ENCODE measurements at places on chromosomes 13 and 19.

- DNase-seq, result no peak
Observed at GRCh38 chr13:35954207-35954560, 177.0 kb downstream of the DCLK1 start.

DNA sequence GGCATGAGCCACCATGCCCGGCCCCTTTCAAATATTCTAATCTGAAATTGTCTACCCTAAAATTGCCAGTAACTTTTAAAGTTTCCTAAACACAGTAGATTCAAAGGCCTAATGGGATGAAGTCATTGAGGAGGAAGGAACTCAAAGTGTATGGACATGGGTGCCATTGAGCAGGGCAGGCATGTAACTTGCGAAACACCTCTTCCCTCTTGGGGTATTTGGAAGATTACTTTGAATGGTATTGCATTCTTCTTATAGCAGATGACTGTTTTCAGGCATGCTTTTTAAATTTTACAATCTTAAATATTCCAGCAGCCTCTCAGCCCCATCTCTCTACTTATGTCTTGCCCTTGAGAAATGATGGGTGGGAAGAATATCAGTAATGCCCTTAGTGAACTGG, 21.0 kb downstream of the TM9SF2 start:
- no peak for DNase-seq

DNA sequence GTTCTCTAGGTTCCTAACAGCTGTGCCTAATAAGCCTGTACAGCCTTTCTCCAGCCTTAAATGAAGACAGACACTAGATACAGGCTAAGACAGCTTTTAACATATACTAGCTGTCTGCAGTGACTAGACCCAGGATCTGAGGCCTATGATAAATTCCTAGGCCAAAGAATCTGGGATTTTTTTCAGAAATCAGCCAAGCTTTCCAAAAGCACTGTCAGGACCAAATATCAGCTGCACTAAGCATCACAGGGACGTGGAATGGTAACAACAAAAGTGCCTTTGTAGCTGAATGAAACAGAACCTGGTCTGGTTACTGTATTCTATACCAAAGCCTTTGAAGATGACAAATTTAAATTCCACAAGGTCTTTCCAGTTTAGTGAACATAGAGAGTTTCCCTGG, 77.9 kb upstream of the DOCK9 start:
- no peak for DNase-seq

- DNase-seq, result no peak
Observed at GRCh38 chr19:7742575-7742974, 4.8 kb downstream of the CD209 start.

DNA sequence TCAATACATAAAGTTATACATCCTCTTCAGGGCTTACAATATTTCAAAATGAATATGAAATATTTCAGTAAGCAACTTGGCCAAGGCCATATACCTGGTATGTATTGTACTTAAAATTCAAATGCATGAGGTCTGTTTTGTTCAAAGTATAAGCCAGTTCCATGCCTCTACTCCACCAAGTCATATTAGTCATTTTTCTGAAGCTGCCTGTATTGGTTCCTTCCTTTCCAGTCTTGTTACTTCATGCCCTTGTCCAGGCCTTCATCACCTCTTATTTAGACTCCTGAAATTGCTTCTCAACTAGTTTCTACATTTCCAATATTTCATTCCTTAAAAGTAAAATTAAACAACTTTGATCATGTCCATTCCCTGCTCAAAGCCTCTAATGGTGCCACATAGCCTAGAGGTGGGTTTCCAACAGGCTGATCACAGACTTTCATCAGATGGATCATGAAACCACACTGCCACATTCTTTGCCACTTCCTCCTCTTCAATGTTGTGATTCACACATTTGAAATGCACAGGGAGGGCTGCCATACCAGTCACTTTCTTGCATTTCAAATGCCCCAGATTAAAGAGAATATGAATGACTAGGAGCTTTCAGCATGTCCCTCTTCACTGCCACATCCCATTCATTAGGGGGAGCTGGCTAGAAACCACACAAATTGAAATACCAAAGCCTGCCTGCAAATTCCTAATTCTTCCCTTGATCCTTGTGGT, 424.1 kb upstream of the DACH1 start:
- no peak for DNase-seq

DNA sequence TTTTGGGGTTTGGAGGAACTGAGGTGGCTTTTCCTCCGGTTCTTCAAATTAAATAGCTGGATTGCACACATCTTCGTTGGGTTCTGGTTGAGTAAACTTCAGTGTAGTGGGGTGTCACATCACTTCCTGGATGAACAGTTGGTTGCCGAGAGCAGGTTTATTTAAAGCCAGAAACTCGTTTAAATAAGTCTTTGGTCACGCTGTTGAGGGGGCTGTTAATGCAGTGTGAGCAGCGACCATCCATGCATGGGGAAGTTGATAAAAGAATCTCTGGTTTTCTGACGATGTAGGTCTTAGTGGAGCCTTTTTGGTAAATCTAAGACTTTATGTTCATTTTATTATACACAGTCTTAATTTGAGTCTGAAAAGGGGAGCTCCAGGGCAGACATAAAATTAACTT, 351.2 kb upstream of the ARGLU1 start:
- no peak for DNase-seq

DNA sequence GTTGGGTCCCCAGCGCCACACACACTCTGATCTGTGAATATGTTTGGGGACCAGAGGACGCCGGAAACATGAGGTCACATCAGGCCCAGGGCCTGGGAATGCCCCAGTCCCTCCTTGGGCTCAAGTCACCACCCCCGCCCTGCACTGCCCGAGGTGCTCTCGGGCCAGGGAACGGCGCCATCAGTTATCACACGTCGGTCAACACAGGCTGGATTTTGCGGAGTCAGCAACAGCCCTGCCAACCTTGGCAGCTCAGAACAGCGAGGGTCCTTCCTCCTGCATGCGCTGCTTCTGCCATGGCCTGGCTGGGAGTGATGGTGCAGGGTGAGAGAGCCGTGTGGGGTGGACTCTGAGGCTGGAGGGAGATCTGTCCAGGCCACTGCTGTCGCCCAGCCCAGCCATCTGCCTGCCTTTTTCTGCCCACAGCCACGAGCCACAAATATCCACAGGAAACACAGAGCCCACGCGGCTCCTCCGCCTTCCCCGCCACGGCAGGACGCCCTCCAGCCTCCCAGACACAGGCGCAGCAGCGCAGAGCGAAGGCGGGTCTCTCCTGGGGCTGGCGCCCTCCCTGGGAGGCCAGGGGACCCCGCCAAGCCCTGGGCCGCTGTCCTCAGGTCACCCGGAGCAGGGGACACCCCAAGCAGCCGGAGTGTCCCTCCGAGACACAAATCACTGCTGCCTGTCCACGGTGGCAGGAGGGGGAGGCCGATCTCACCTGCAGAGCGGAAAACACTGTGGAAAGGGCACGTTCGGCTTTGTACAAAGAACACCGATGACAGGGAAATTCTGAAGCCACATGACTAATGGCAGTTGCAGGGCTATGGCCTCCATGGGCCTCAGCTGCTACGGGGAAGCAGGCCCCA, 31.6 kb upstream of the CACTIN start:
- no peak for DNase-seq

DNA sequence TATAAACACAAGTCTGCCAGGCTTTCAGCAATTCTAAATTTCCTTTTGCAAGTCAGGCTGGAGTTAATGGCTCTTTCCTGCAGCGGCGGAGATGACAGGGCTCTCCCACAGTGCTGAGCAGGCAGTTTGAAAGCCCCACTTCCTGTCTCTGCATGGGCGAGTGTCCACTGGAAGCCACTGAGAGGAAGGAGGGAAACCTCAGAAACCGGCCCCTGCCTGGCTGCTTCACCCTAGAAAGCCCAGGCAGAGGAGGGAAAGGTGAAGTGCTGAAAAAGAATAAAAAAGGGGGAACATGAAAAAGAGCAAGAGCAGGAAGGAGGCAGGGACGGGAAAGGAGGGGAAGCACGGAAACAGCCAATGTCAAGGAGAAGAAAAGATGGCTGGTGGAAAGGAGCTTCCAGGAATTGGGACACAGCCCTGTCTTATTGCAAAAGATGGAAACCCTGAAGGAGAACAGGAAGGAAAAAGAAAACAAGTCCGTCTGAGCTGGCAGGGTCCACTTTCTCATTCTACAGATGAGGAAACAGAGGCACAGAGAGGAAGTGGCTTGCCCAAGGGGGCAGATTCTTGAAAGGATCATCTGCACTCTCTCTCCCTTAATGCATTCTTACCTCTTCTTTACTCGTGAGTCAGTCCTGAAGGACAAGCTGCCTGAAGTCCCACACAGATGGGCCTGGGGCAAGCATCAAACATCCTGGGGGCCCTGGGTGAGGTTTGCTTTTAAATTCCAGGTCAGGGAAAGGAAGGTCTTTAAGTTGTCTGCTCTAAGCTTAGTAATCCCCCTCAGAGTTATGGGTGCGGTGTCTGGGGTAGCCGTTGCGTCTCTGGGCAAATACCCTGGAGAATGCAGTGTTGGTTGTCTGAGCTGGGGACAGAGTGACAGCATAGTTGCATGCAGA, 38.8 kb upstream of the ALOX5AP start:
- peak; percentile 66 for DNase-seq

GRCh38 chr19:49657493-49658138, 8.0 kb downstream of the IRF3 start:
- no peak for DNase-seq

DNA sequence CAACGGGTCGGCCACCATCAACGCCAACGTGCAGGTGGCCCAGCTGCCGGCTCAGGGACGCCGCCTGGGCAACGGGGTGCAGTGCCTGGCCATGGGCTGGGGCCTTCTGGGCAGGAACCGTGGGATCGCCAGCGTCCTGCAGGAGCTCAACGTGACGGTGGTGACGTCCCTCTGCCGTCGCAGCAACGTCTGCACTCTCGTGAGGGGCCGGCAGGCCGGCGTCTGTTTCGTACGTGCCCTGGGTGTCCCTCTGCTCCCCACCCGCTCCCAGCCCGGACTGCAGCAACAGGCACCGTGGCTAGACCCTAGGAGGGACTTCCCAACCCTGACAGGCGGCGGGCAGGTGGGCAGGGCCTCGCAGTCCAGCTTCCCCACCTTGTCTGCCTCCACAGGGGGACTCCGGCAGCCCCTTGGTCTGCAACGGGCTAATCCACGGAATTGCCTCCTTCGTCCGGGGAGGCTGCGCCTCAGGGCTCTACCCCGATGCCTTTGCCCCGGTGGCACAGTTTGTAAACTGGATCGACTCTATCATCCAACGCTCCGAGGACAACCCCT, 3.5 kb downstream of the ELANE start:
- DNase-seq, result no peak

- no peak for DNase-seq
Observed at GRCh38 chr13:74256969-74257368, 122.8 kb upstream of the KLF12 start.

GRCh38 chr13:113863524-113864272, at the start of gene GAS6:
GAS6 (minus strand) TSS chr13:113864076; CDS start chr13:113863920, 156 bp downstream.
- no peak for DNase-seq

DNA sequence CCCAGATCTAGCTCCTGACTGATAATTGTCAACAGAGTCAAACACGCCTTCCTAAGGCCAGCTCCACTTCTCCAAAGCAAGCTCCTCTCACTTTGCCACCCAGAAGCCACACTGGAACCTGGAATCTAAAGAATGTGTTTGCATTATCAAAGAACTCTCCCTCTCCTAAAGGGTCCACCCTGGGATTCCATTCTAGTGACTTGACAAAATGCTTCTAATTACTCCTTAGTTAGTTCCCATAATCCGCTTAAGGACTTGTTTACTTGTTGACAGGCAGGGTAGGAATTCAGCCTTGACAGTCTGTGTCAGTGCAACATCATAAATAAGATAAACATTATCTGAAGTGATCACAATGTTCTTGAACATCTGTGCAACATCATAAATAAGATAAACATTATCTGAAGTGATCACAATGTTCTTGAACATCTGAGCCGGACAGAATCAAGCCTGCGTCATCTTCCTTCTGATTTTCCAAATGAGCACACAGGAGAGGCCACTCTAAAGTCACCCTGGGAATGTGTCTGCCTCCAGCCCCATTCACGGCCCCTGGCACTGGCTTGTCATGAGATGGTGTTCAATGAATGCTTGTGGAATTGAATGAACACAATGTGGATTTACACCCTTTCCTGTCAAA, 512.1 kb downstream of the IRS2 start:
- no peak for DNase-seq

- no peak for DNase-seq
Observed at GRCh38 chr13:43303033-43303729, 279.8 kb downstream of the DNAJC15 start.

GRCh38 chr13:46317120-46317519, 69.9 kb downstream of the RUBCNL start:
- DNase-seq, result no peak

- DNase-seq, result no peak
Observed at GRCh38 chr13:29195456-29195855, 375.3 kb downstream of the MTUS2 start.

DNA sequence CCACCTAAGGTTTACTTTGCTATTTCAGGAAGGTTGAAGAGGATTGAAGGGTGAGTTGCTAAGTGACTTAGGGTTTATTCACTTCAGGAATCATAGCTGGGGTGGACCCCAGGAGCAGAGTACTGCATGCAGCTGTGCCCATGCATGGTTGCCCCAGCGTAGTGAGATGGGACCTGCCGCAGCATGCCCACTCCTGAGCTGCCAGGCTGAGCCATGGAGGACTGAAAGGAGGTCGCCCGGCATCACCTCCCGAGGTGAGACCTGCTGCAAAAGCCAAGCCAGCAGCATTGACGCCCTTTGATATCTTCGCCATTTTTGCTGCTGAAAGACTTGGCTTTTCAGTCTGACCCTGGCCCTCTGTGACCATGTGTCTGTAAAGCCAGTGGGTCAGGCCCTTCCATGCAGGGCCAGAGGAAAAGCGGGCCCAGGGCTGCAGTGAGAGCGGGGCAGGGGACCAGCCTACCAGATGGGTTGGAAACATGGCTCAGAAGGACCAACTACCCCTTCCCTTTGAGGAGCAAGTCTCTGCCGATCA, 9.9 kb downstream of the POP4 start:
- DNase-seq, result no peak

GRCh38 chr13:24888291-24888931, 124.4 kb downstream of the RNF17 start:
- DNase-seq, result no peak

DNA sequence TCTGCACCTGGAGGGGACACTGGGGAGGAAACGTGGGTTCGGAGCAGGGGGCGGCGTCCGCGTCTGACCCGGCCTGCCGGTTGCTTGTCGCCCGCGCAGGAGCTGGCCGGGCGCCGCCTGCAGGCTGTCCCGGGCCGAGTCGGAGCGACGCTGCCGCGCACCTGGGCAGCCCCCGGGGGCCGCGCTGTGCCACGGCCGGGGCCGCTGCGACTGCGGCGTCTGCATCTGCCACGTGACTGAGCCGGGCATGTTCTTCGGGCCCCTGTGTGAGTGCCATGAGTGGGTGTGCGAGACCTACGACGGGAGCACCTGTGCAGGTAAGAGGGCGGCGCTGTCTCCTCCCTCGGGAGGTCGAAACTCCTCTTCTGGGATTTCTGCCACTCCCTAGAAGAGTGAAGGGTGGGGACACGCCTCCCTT, 1.3 kb downstream of the ITGBL1 start:
- no peak for DNase-seq
